ENCODE measurements at places on chromosomes 1 and 21.

GRCh38 chr21:14675774-14676530 is 129.8 kb upstream of the SAMSN1 start:
- DNase-seq: no peak

DNA sequence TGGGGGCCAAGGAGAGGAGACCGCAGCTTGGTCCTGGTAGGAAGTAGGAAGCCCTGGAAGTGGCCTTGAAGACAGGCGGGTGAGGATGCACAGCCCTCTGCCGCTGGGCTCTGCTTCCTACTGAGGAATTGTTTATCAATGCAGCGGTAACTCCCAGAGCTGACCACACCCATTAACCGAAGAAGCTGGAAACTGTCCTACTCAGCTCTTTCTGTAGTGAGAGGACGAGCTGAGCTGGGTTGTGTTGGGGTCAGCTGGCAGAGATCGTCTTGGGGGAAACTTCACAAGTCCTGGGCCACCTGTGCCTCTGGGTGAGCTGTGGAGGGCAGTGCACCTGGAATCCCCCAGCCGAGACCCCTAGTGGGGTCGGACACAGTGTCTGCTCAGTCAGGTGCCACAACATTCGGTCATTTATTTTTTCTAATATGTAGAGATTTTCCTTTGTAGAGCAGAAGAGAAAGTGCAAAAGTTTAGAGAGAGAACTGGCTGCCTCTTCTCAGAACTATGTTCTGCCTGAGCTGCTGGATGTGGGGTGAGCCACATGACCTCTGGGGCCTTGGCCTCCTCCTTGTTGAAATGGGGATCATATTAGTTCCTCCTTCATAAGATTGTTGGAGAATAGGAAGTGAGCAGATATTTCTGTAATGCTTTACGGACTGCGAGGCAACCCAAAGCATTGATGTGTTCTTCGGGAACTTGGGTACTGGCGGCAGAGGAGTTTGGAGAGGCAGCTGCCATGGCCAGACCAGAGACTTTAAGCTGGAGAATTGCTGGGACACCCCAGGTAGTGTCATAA is 3.6 kb downstream of the NECAP2 start:
- no peak for DNase-seq

DNA sequence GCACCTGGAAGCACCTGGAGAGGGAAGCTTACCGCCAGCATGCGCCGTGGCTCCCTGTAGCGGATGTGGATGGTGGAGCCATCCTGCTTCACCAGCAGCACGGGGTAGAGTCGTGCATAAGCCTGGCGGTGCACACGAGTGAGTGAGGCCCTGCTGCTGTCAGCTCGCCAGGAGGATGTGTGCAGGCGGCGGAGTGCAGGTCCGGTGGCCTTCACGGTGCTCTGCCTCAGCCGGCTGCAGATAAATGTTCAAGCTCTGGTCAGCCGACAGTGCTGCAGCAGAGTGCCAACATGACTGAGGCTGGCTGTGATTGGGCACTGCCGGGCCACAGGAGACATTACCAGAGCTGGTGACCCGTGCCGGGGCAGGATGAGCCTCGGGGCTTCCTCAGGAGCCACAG is 1.5 kb downstream of the MRPL55 start:
- no peak for DNase-seq

DNA sequence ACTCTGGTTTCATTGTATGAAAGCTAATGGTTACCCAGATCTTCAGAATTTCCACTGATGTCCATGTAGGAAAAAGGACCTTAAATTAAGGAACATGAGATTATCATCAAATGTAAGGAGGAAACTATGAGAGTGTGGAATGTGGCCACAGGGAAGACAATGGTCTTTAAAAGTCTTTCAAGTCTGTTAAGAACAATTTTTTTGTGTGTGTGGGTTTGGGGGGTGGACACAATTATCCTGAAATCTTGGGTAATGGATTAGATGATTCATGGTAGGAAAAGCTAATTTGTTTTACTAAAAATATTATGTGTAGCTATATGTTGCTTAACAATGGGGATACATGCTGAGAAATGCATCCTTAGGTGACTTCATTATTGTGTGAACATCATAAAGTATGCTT is 72.9 kb downstream of the PLA2G4A start:
- DNase-seq: no peak

DNA sequence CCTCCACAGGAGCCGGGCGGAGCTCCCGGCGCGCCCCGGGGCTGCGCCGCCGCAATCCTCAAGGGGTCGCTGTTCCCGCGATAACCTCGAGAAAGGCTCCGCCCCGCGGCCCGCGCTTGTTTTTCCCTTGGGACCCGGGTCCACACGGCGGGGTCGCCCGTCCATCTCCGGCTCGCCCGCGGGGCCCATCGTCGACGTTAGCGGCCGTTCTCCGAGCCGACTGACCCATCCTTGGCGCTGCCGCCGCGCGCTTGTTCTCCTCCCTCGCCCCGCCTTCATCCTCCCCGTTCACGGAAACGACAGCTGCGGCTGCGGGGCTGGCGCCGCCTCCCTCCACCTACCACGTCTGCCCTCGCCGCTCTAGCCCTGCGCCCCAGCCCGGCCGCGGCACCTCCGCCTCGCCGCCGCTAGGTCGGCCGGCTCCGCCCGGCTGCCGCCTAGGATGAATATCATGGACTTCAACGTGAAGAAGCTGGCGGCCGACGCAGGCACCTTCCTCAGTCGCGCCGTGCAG is at the start of gene SH3GLB1:
Gene SH3GLB1, plus strand, starts transcription at position 119 of the 514 bp plus-strand sequence. Its CDS starts 324 bp downstream, at position 443.
- peak; percentile 81 for DNase-seq

- DNase-seq: no peak
Measured at GRCh38 chr1:21701401-21701800, 32.2 kb upstream of the RAP1GAP start.

GRCh38 chr1:201506557-201507359 is at the start of gene CSRP1:
CSRP1 (minus strand) TSS chr1:201507123; CDS start chr1:201496303, 10,820 bp downstream.
- DNase-seq: peak; percentile 56

DNA sequence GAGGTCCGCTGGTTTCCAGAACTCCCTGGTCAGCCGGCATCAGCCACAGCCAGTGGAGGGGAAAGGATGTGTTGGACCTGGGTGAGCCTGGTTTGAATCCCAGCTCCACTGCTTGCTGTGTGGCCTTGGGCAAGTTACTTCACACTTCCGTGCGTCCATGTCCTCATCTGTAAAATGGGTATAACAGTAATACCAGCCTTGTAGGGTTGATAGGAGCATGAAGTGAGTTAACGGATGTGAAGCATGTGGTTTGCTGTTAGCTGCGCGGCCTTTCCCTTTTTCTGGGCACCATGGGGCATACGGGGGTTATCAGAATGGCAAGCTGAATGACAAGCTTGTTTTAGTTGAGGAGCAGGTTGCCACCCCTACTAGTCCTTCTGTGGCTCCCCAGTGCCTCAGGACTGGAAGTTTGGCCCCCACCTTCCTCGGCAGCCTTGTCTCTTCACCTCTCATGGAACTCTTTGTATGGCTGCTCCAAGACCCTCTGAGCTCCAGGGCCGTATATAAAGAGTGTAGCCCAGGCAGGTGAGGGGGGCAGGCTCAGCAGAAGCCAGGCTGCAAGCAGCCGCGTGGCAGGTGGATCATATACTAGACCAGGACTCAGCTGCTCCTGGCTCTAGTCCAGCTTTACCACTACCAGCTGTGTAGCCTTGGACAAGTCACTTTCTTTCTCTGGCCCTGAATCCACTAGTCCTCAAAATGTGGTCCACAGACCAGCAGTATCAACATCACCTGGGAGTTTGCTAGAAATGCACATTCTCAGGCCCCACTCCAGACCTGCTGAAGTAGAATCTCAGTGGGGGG is 95.4 kb downstream of the LACTBL1 start:
- no peak for DNase-seq

GRCh38 chr1:113216664-113217063 is 143.7 kb downstream of the LRIG2 start:
- DNase-seq: no peak

DNA sequence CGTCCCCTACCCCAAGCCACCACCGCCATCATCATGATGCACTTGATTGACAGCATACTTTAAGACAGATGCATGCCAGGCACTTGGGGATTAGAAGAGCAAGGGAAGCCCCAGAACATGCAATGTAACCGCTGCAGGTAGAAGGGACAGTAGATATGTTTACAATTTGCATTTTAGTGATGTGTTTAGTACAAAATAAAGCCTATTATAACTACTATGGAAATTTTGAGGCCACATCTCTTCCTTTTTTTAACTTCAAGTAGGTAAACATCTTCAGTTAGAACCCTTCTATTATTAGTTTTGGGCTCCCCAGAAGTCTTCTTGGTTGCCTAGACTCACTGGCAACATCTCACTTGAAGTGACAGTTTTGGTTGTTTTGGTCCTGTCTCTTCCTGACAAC is 25.3 kb downstream of the CR1L start:
- DNase-seq: no peak

- no peak for DNase-seq
Measured at GRCh38 chr1:205226868-205227583, 720 bp upstream of the TMCC2 start.

DNA sequence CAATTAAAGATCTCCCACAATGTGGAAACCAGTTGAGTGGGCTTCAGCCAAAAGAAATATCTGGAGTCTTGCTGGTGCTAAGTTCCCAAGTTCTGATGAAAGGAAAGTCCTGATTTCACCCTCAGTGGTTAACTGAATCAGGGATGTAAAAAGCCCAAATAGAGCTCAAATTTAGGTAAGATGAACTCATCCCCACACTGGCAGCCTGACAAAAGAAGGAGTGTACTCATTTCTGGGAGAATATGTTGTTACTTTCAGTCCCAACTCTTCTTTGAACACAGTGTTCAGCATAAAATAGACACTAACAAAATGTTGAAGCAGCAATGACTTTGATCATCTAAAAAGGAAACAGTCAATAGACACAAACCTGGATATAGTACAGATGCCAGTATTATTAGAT is 91.7 kb downstream of the CHRM3 start:
- no peak for DNase-seq

DNA sequence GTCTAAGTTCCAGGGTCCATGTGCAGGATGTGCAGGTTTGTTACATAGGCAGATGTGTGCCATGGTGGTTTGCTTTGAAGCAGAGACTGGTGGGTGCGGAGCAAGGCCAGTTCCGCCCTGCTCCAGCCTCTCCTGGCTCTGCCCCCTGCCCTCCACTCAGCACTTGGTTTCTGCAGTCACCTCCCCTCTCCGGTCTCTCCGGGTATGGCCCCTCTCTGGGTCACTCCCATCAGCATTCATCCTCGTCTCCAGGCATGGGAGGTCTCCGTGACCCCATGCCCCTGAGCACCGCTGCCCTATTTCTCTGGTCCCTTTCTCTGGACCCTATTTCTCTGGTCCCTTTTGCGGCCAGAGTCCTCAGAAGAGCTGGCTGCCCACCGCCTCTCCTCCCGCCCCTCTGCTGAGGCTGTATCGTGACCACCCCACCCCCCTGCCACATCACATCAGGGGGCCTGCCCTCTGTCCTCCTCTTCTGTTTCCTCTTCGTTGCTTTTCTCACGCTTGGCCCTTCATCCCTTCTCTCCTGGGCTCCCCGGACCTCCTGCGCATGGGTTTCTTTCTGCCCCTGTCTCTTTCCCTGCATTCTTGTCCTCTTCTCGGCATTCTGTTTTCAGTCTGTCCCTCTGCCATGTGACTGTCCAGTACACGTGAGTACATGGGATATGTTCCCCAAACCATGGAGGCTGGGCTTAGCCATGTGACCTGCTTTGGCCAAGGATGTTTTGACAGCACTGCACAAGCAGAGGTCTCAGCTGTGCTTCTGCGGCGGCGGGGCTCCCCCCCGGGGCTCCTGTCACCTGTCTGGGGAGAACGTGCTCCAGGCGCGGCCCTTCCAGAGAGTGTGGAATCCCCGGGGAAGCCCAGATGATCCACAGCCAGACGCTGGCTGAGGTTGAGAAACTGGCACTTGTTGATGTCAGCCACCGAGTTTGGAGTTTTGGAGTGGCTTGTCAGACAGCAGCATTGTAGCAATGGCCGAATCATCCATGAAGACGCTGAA is 54.4 kb upstream of the C1orf174 start:
- DNase-seq: no peak
